ENCODE measurements at places on chromosomes 1 and 21.
A peak's percentile ranks its signal among the peaks of the same experiment; 100 is the strongest.

DNA sequence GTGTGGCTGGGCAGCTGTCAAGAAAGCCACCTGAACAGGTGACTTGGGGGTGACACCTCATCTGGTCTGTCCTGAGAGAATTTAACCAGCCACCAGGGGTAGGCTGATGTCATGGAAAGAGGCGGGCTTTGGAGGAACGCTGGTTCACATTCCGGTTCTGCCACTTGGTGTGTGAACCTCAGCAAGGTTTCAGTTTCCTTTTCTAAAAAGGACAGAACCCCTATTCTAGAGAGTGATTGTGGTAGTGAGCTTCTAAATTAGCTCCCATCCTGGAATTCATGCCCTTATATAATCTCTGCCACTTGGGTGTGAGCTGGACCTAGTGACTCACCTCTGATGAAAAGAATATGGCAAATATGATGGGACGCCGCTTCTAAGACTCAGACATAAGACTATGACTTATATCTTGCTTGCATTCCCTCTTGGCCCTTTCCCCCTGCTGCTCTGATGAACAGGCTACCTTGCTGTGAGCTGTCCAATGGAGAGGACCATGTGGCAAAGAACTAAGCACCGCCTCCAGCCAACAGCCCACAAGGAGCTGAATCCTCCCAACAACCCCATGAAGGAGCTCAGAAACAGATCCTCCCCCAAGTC is 332.1 kb downstream of the RRAGC start:
- peak; percentile 42 for DNase-seq

- no peak for DNase-seq
These were observed 165.6 kb downstream of the DSCAM start for GRCh38 chr21:40681164-40681859.

- DNase-seq, result no peak
These were observed 48.8 kb downstream of the TENT5C start for GRCh38 chr1:117654493-117655219.

GRCh38 chr1:201752333-201752732 is 76.6 kb upstream of the IPO9 start:
- DNase-seq, result no peak

DNA sequence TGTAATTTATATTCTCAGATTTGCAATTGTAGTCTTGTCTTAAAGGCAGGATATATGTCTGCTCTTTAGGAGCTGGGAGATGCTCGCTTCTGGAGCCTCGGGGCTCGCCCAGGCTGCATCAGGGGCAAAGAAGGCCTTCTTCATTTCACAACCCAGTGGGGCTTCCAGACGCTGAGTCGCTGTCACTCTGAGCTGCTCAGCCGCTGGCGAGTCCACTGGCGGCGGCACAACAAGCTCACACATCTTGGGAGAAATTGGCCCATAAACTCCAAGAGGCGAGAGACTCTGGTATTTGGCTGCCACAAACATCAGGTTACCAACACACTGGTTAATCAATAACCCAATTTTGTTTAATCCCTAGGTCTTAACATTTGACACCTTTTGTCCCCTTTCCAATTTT is 216.6 kb downstream of the ATG4C start:
- DNase-seq, result no peak

- no peak for DNase-seq
These were observed 70.6 kb upstream of the GJB5 start for GRCh38 chr1:34684266-34684665.

GRCh38 chr21:41445465-41445862 is 19.4 kb downstream of the MX1 start:
- DNase-seq, result no peak

DNA sequence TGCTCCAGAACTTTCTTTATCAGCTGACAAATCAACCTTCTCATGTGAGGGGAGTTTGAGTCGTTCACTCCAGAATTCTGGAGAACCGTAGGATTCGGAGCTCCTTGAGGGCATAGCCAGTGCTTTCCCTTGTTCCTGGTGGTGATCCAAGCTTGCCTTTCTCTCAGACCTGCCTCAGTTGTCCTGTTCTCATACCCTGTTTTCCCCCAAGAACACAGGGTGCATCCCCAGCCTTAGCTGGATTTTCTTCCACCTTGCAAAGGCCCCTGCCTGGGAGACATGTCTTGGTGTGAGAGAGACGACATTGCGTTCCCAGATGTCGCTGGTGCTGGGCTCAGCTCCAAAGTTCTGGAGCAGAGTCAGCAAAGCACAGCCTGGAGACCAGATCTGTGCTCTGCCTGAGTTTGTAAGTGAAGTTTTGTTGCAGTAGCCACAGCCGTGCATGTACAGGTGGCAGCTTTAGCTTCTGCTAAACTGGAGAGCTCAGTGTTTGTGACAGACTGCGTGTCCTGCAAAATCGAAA is 40.0 kb downstream of the ABCG1 start:
- no peak for DNase-seq

DNA sequence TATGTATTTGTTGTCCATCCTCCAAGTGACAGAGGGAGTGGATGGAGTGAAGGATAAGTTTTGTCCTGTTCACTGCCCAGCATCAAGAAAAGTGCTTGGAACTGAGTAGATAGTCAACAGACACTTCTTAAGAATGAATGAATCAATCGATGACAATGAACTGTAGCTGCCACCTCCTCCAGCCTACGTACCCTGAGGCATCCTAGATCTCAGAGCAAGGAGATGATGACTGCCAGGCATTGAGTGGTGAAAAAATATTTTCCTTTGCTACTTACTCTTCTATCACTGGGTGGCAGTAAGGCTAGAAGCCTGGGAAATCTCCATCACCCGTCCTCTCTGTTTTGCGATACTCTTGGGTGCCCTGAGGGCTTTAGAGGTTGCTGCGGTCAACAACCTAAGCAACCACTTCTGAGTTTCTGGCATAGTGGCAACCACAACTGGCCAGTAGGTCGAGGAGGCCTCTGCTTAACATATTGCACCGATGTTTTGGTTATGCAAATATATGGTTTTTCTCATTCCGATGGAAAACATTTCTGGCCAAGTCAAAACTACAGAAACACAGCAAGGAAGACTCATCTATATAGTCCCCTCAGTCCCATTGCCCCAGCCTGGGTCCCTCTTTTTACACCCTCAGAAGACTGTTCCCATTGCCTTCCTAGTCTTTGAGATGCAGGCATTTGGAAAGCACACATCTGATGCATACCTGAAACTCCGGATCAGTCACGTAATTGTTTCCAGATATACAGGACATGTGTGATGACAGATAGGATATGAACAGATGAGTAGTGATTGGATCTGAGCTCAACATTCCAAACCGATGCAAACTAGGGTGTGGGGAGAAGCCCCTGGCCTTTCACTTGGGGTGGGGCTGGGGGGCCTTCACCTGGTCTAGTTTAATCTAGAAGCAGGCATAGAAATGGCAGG is 136.8 kb downstream of the RUNX1 start:
- no peak for DNase-seq

- no peak for DNase-seq
These were observed 69.6 kb downstream of the PGM1 start for GRCh38 chr1:63662841-63663240.

GRCh38 chr1:45796381-45796780 is 7.0 kb upstream of the MAST2 start:
- no peak for DNase-seq

DNA sequence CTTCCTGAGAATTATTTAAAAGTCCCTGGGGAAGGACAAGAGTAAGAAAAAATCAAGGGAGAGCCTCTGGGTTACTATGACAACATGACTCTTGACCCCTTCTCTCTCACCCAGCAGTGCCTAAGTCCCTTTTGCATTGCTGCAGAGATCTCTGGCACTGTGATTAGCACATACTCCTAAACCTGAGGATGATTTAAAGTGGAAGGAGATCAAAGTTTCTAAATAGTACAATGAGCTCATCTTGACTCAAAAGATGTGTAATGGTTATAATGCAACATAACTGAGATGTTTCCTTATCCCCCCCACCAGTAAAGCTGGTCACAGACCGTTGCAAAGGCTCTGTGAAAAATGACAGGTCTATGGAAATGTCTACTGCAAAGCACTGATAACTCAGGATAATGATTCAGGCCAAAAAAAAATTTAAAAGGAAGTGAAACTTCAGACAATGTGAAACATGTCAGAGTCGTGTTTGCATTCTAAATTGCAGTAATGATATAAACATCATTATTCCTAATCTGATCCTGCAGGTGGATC is 519.2 kb downstream of the KIF26B start:
- no peak for DNase-seq

DNA sequence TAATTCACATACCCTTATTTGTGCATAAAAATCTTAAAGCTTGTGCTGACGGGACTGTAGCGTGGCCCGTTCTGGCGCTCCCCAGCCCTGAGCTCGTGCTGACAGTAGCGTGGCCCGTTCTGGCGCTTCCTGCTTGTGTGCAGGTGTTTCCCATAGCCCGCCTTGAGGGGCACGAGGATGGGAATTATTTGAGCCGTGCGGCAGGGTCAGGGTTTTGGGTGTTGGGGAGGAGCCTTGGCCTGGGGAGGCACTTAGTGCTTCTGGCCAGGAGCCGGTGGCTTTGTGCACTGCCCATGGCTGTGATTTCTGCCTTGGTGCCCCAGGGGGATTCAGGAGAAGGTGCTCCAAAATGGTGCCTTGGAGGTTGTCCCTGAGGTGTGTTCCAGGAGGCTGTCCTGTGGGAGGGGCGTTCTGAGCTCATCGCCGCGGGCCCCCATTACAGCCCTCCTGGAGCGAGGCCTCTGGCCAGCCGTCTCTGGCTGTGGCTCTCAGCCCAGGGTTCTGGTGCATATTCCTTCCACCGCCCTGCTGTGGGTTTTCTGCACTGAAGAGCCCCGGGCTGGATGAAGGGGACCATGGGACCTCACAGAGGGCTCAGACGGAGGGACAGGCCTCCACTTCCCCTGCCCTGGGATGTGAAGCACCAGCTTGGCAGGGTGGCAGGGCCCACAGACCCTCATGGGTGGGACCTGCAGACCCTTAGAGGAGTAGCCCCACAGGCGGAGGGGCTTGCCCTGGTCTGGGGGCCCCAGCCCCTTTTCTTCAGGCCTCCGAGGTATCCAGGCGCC is 6.6 kb downstream of the SLX9 start:
- DNase-seq, result no peak

GRCh38 chr1:115069659-115070308 is 19.5 kb downstream of the TSPAN2 start:
- no peak for DNase-seq

GRCh38 chr1:8423692-8424538 is 106.0 kb downstream of the SLC45A1 start:
- DNase-seq, result peak; percentile 37

- DNase-seq, result no peak
These were observed 324.8 kb downstream of the RWDD3 start for GRCh38 chr1:95558791-95559190.

DNA sequence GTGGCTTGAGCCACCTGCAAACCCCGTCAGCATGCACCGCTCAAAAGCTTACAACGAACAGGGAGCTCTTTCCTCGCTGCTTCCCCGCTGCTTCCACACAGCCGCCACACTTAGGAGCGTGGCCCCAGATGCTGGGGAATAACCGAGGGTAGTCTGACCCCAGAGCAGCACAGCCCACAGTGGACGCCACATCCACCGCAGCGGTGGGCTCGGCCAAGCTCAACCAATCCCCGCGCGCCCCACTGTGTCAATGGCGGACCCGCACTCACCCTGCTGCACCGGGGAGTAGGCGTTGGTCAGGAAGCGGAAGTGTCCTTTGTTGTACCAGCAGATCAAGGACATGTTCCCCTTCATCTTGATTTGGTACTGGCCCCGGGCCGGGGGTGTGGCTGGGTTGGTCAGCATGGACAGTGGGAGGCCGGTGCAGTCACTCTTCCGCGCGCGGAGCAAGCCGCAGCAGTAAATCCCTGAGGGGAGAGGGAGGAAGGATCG is 93.5 kb downstream of the PGBD5 start:
- no peak for DNase-seq

DNA sequence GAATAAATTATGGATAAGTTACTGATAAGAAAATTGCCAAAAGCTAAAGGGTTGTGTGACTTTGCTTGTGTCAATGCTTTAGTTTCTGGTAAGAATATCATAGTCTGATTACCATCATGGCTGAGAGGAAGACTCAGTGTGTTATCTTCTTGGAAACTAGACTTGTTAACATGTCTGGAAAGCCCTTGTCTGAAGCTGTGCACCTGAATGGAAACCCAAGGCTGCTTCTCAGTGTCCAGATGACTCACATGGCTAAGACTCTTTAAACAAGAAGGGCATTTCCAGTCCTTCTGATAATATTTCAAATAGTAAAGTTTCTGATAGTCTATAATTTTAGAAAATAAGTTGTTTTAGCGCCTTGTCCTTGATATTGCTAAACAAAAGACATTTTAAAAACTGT is 1092.7 kb downstream of the PLA2G4A start:
- no peak for DNase-seq

GRCh38 chr1:184806296-184806721 is 51.7 kb upstream of the EDEM3 start:
- DNase-seq, result no peak

GRCh38 chr1:56052041-56052440 is 527.3 kb downstream of the PLPP3 start:
- no peak for DNase-seq

GRCh38 chr1:236522937-236523703 is 662 bp upstream of the LGALS8 start:
- no peak for DNase-seq

DNA sequence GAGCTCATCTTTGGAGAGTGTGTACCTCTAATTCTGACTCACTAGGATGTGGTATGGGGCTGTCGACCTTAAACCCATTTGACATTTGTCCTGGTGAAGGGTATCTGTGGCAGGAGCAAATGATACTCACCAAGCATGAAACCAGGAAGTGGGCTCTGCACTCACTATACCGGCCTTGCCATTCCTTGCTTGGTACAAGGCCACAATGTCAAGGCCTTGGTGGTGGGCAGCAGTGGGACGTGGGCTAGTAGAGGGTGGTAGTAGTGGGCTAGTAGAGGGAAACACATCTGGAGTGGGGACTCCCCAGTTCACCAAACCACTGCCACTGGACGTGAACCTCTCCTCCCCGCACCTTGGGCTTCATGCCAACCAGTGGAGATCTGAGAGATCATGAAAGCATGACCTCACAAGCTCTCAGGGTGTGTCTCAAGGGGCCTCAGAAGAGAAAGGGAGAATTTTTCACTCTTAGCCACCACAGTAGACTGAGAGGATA is 11.5 kb downstream of the TNFSF4 start:
- peak; percentile 63 for DNase-seq

- DNase-seq, result no peak
These were observed at the start of gene TIAM1 for GRCh38 chr21:31343680-31344480. TSS of gene TIAM1 (minus strand) at chr21:31344261. CDS start at chr21:31266972, 77,289 bp downstream.

DNA sequence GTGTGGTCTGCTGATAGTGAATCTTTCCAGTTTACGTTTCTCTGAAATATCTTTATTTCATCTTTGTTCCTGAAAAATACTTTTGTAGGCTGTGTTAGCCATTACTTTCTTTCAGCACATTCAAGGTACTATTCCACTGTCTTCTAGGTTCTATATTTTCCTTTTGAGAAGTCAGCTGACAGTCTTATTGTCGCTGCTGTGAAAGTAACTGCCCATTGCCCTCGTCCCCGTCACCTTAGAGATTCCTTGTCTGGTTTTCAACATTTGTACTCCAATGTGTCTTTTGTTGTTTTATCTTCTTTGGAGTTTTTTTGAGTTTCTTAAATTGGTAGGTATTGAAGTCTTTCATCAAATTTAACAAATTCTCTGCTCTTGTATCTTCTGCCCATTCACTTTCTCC is 19.8 kb upstream of the MX2 start:
- no peak for DNase-seq

GRCh38 chr1:165837838-165838364 is 10.5 kb downstream of the UCK2 start:
- DNase-seq, result no peak

GRCh38 chr1:247294282-247294681 is 37.4 kb downstream of the ZNF496 start:
- DNase-seq, result no peak

Measured in stimulated activated CD8-positive, alpha-beta memory T cell treated with anti-CD3 and anti-CD28 coated beads, Interleukin-2, amount 100 ng/mL, for 48 hours (primary cell).